ENCODE measurements at places on chromosomes 13 and 19.

- no peak for DNase-seq
These were observed 1599.1 kb downstream of the PCDH9 start for GRCh38 chr13:65631078-65631477.

DNA sequence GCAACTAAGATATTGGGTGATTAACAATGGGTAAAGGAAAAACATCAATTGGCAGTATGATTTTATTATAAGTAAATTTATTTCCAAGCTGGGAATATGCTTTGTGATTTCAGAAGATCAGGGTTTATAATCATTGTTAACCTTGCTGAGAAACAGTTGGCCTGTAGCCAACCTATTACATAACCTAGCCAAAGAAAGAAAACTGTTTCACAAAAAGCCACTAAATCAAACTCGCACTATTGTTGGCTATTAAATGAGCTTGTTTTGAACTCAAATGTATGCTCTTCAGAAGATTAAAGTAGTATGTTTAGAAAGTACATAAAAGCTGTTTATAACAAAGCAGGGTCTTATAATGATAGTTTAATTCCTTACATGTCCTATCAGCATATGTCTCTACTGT lies 151.7 kb downstream of the LHFPL6 start:
- DNase-seq: no peak

- DNase-seq: no peak
These were observed 1.6 kb downstream of the TTYH1 start for GRCh38 chr19:54416695-54417491.

- DNase-seq: no peak
These were observed 330.2 kb downstream of the DNAJC15 start for GRCh38 chr13:43353631-43354030.

Data from C1 segment of cervical spinal cord (tissue), 14 donors.